Dorsolateral prefrontal cortex (tissue), 122 donors: ENCODE measurements at places on chromosomes 5 and 9. TPM values are rescaled to one million over a fixed set of nuclear protein-coding genes. Genes with fewer than 3 reads are reported as not detected.

The CCNO gene
- total RNA-seq, result 7.8 TPM

The PCDHA4 gene
- 5.6 TPM for total RNA-seq

The HSPB3 gene
- total RNA-seq, result 8.4 TPM

The SPEF2 gene
- 22.9 TPM for total RNA-seq

The LCN2 gene
- not detected for total RNA-seq

The SPATA31A3 gene
- total RNA-seq, result not detected

The PTCD2 gene
- total RNA-seq, result 18.7 TPM

The NPDC1 gene
- total RNA-seq, result 145 TPM
